ENCODE measurements at places on chromosomes 6 and 20. TPM values are rescaled to one million over a fixed set of nuclear protein-coding genes. Genes with fewer than 3 reads are reported as not detected.

The DCDC2 gene
- total RNA-seq, result 5.3 TPM

DNA sequence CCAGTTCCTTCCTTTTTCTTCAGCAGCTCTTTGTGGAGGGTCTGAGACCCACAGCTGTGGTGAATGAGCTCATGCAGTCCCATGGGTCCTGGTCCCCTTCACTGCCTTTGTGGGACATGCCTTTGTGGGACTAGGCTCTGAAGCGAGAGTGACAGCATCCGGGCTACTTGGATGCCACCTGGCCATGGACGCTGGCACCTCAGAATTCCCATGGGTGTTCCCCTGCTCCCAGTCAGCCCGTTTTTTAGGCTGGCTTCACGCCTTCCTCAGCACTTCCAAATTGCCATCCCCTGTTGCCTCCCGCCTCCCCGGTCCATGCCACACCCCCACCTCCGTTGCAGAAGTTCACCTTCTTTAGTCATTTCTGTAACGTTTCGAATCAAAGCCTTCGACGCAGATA, 45.1 kb downstream of the RAMACL start:
- no peaks in the 10 kb centered on the region for H3K27me3 ChIP-seq
- DNase-seq, result no peak
- H3K27ac ChIP-seq, result no peak overlapping the region
- H3K36me3 ChIP-seq, result peaks cover 15% of the 10 kb centered on the region

GRCh38 chr20:57611586-57612311, 8.5 kb downstream of the ZBP1 start:
- H3K4me1 ChIP-seq, result no peaks in the 10 kb centered on the region
- DNase-seq, result no peak
- H3K36me3 ChIP-seq, result no peaks in the 10 kb centered on the region
- H3K4me3 ChIP-seq, result no peak overlapping the region

- DNase-seq, result peak; percentile 97
- H3K4me3 ChIP-seq, result peak within 1 kb of the TSS; percentile 86
- H3K27ac ChIP-seq, result peak within 1 kb of the TSS; percentile 97
Observed at GRCh38 chr6:36678488-36679042, at the start of gene CDKN1A. CDKN1A (plus strand) TSS chr6:36678714; CDS start chr6:36684102, 5,388 bp downstream.

The ACTL10 gene
- total RNA-seq, result 1.3 TPM
